ENCODE measurements at places on chromosomes 11 and 22. TPM values are rescaled to one million over a fixed set of nuclear protein-coding genes. Genes with fewer than 3 reads are reported as not detected.
A peak's percentile ranks its signal among the peaks of the same experiment; 100 is the strongest.

DNA sequence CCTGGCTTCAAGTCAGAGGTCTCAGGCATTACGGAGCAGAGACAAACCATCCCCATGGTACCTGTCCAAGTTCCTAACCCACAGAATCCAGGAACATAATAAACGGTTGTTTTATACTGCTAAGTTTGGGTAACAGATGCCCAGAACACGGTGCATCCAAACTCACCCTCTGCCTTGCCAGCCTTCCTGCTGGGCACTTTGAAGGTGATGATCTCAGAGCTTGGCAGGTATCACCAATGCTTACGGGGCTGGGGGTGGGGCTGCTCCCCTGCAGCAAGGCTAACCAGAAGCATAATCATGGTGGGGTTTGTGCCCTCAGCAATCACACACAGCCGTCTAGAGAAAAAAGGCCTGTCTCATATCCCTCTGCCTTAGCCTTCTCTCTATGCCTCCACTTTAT lies 27.1 kb downstream of the DKK3 start:
- no peak for DNase-seq

GRCh38 chr11:133951327-133952198 lies 5.2 kb downstream of the IGSF9B start:
- peak; percentile 94 for DNase-seq

GRCh38 chr11:8034604-8035190 lies 46.3 kb upstream of the TUB start:
- DNase-seq, result no peak

- DNase-seq, result no peak
Observed at GRCh38 chr11:128492903-128493569, 94.3 kb downstream of the ETS1 start.

- no peak for DNase-seq
Observed at GRCh38 chr22:42719133-42719532, 1.5 kb downstream of the A4GALT start.

GRCh38 chr22:40414311-40414710 lies 43.9 kb downstream of the SGSM3 start:
- DNase-seq, result no peak

GRCh38 chr11:3138178-3139085 lies 26.7 kb downstream of the OSBPL5 start:
- peak; percentile 92 for DNase-seq

The OR5P2 gene
- not detected for total RNA-seq

The BEST1 gene
- total RNA-seq, result 0.30 TPM

The OR56A1 gene
- total RNA-seq, result 0.03 TPM

All from H7 (cell line).